Esophagus muscularis mucosa (tissue), 4 donors: ENCODE measurements at places on chromosomes 16 and 17. TPM values are rescaled to one million over a fixed set of nuclear protein-coding genes. Genes with fewer than 3 reads are reported as not detected.

DNA sequence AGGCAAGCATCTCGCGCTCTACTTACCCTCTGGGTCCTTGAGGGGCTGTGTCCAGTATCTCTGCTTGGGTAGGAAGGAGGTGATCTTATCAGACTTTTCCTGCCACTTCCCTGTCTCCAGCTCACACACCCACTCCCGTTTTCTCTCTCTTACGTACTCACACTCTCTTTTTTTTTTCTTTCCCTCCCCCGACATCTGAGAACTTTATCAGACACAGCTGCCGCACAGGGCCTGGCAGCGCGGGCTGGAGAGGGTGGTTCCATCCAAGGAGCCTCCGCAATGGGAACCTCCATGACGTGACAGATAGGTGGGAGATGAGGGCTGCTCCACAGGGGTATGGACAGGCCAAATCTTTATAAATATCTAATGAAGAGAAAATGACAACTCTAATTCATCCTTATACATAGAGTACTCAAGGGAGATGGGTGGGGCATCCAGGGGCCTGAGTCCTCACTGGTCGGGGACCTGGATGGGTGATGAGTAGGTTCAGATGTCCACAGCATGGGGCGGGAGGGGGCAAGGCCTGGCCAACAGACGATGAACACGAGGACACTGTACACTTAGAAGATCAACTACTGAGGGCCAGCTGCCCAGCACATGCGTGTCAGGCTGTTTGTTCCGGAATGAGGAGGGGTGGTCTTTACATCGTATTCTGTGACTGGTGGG is 23.3 kb downstream of the MINK1 start:
- no peak for DNase-seq

GRCh38 chr17:79478051-79478461 is 132.8 kb downstream of the RBFOX3 start:
- no peak for DNase-seq

GRCh38 chr17:43418441-43419374 is 19.9 kb downstream of the ARL4D start:
- DNase-seq, result no peak

- no peak for DNase-seq
Measured at GRCh38 chr17:81148571-81148970, 16.7 kb upstream of the PVALEF start.

DNA sequence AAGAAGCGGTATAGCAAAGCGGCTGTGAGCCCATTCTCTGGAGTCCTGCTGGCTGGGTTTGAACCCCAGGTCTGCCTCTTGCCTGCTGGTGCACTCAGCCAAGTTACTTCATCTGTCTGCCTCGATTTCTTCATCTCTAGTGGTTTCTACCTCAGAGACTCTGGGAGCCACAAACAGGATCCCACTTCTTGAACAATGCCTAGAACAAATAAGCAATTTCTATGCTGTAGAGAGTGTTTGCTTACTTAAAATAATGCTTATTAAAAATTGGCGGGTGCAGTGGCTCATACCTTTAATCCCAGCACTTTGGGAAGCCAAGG is 75.5 kb downstream of the CMIP start:
- no peak for DNase-seq

DNA sequence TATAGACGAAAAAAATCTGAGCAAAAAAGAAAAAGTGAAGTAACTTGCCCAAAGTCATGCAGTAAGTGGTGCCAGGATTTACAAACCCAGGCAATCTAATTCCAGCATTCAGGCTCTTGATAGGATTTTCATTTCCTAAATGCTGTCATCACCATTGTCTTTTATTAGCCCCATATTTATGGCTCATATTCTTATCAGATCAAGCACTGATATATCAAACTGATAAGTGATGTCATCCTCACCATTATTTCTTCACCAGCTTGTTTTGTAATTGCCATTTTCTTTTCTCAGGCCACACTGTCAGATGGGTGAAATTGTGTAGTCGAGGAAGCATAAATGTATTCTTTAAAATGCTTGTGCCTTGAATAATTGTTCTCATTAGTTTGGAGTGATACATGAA is 1.3 kb downstream of the RAD51C start:
- DNase-seq, result no peak

DNA sequence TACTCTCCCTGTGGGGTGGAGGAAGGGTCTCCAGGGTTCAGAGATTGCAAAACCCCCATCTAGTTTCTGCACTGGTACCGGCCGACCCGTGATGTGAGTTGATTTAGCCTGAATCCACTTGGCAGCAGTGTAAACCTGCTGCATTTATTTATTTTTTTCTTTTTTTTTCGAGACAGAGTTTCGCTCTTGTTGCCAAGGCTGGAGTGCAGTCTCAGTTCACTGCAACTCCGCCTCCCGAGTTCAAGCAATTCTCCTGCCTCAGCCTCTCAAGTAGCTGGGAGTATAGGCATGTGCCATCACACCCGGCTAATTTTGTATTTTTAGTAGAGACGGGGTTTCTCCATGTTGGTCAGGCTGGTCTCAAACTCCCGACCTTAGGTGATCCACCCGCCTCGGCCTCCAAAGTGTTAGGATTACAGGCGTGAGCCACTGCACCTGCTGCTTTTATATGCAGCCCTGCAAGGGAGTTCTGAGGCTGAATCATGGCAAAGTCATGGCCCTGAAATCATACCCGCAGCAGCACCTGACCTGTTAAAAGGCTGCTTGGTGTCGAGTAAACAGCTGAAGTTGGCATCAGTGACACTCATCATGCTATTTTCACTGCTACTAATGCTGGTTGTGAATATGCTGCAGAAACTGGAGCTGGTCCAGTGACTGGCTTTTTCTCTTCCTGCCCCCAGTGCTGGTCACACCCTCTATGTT is 21.4 kb downstream of the DEXI start:
- DNase-seq, result no peak

GRCh38 chr16:89720813-89721545 is at the start of the genes VPS9D1 and ZNF276:
Gene VPS9D1, minus strand, starts transcription at chr16:89720898. Its CDS starts 37 bp downstream, at chr16:89720861.
Gene ZNF276, plus strand, starts transcription at chr16:89721537. Its CDS starts 104 bp downstream, at chr16:89721641.
- DNase-seq, result peak; percentile 93

GRCh38 chr16:11168386-11169051 is 87.5 kb downstream of the SOCS1 start:
- DNase-seq, result no peak

DNA sequence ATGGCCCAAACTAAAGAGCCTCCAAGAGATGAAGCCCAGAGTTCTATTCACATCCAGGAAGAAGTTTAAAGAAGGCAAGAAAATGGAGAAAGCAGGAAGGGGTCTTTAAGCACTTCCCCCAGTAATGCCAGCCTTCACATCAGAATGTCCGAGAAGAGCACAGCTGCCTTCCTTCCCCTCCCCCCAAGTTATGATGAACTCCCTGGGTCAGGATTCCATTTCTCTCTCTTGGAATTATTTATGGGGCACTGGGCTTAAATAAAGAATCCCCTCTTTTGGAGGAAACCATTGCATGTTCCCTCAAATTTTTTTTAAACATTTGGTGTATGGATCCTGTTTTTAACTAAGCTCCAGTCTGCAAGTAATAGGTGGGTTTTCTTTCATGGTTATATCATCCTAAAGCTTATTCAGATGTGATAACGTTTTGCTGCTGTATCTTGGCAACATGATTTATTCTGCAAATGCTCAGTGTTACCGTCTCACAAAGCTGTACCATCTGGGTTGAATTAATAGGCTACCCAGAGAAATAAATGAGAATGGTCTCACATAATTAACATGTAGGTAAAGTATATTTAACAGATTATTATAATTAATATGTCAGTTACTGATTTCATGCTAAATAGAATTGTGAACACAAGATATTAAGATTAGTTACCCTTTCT is 160.9 kb upstream of the TOX3 start:
- peak; percentile 47 for DNase-seq

DNA sequence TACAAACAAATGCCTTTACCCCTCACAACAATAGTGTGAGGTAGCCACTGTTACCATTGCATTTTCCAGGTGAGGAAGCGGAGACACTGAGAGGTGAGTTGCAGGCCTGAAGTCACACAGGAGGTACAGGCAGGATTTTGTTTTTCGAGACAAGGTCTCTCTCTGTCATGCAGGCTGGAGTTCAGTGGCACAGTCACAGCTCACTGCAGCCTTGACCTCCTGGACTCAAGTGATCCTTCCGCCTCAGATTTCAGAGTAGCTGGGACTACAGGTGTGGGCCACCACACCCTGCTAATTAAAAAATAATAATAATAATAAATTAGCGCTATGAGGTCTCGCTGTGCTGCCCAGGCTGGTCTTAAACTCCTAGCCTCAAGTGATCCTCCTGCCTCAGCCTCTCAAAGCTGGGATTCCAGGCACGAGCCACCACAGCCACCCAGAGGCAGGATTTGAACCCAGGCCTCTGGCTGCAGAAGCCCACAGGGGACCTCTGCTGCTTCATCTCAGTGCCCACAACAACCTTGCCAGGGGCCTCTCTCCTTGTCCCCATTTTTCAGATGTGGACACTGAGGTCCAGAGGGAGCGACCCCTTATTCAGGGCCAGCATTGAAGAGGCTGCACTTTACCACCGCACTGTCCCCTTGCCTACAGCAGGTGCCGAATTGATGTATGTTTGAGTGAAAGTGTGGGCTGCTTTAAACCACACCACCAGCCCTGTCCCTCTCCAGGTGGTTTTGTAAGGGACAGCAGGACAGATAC is 16.0 kb upstream of the CIBAR2 start:
- no peak for DNase-seq

DNA sequence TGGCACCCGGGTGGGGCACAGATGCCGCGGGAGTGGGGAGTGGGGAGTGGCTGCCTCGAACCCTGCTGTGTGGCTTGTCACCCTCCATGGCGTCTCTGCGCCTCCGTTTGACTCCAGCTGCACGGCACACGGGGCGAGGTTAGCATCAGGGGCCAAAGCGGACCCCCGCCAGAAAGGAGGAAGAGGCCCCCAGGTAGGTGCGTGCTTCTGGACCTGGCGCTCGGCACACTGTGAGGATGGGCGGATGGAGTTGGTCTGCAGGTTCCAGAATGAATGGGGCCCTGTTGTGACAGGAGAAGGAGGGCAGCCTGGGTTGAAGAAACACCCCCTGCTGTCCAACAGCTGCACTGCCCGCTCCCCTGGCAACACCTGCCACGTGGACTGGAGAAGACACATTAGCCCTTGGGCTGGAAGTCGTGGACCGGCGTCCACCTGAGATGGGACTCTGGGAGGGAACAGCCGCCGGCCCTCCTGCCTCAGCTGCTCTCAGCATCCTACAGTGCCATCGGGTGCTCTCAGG is 9.4 kb upstream of the FASN start:
- DNase-seq, result no peak

GRCh38 chr17:79174905-79175856 is 100.6 kb downstream of the ENGASE start:
- no peak for DNase-seq

- no peak for DNase-seq
Measured at GRCh38 chr17:36629252-36629847, 28.0 kb downstream of the MRM1 start.

DNA sequence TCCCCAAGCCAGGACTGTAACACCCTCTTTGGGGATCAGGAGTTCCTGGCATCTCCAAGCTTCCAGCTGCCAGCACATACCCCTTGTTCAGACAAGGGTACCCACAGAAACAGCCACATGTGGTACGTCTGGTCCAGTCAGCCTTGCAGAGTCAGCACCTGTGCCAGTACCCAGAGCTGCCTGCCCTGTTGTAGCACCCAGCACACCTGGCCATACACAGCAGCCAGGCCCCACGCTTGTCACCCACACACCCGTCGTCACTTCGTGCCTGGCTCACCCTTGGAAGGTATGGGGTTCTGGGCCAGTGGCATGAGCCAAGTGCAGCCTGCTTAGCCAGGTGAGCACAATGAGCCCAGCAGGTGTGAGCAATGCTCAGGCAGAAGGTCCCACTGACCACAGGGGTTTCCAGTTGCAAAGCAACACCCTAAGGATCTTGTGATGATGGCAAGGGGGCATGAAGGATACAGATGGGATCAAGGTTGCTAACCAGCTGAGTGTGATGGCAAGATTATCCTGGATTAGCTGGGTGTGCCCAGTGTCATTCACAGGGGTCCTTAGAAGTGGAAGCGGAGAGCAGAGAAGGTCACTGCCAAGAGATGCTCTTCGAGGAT is 202.3 kb downstream of the CPPED1 start:
- DNase-seq, result peak; percentile 60

- no peak for DNase-seq
Measured at GRCh38 chr17:6455321-6455705, 11.1 kb downstream of the PIMREG start.

DNA sequence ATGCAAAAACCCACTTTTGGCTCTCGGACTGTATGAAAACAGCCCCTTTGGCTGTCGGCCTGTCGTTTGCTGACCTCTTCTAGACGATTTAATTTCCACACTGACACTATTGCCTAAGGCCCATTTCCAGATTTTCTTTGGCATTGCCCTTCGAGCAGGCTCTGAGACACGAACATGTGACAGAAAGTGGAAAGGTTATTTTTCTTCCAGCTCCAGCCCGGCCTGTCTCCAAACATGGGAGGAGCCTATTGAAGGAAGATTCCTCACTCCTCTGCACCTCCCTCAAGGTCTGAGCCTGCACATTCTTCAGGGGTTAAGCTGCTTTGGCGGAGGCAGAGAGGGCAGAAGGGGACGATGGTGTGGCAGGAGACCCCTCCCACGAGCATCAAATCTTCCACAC is 85.9 kb upstream of the FOXF1 start:
- no peak for DNase-seq

DNA sequence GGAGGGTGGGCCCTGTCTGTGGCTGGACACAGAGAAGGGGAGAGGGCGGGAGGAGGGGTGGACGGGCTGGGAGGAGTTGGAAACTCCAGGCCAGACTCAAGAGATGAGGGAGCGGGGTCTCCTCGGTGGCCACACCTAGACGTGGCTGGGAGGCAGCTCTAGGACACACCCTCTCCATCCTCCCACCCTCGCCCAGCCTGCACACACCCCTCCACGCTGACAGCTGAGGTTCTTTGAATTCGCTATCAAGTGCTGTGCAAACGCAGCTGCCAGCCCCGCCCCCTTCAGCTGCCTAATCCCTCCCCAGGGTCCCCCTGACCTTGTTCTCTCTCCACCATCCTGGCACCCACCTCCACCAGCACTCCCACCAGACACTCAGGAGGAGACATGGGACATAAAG is 48.7 kb downstream of the DNAH17 start:
- DNase-seq, result no peak

- no peak for DNase-seq
Measured at GRCh38 chr16:19315889-19316433, 30.4 kb downstream of the CLEC19A start.

DNA sequence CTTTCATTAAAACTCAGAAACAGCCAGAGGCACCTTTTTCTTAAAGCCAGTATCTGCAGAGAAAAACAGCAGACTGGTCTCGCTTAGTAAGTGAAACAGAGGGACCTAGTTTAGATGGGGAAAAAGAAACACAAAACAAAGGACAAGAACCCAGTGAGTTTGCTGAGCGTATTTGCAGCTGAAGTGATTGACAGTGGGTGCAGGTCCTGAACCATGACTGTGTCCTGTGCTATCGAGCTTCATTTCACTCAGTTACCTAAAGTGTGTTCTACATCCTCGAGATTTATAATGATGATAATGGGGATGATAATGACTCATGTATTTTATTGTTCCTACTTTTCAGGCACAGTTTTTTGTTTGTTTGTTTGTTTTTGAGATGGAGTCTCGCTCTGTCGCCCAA is 31.7 kb upstream of the WFIKKN2 start:
- DNase-seq, result no peak

- no peak for DNase-seq
Measured at GRCh38 chr16:9518581-9518980, 427.1 kb downstream of the HAPSTR1 start.

GRCh38 chr17:29469276-29469675 is 79.1 kb downstream of the TAOK1 start:
- DNase-seq, result no peak

PRR14 gene
- 32.4 TPM for total RNA-seq

ZG16 gene
- not detected for total RNA-seq

SDK2 gene
- total RNA-seq, result 1.6 TPM

TEKT1 gene
- total RNA-seq, result not detected

CTF1 gene
- 6.2 TPM for total RNA-seq

TMEM106A gene
- 6.2 TPM for total RNA-seq

TCAP gene
- 2.1 TPM for total RNA-seq

TADA2A gene
- 19.6 TPM for total RNA-seq

KRT25 gene
- not detected for total RNA-seq
